ENCODE measurements at places on chromosomes 3 and 15.

DNA sequence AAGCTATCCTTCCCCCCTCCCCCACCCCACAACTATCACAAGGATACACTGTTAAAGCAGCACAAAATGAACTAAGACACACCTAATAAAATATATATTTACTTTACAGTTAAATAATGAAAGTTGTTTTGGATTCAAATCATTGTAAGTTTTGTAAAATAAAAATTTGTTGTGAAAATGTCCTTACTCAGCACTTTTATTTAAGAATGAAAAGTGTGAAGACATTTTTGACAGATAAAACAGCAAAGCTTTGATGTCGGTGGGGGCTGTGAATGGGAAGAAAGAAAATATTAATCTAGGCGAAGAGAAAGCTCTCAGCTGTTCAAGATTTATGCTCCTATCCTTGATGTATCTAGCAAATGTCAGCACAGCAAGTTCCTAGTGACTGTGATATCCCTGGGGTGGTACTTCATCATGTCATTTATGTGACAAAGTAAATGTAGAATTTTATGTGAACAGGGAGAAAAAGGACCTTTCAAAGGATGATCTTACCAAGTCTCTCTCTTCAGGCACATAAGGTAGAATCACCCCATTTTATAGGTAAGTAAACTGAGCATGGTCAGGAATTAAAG is 216.4 kb downstream of the ROBO1 start:
- no peak for DNase-seq

DNA sequence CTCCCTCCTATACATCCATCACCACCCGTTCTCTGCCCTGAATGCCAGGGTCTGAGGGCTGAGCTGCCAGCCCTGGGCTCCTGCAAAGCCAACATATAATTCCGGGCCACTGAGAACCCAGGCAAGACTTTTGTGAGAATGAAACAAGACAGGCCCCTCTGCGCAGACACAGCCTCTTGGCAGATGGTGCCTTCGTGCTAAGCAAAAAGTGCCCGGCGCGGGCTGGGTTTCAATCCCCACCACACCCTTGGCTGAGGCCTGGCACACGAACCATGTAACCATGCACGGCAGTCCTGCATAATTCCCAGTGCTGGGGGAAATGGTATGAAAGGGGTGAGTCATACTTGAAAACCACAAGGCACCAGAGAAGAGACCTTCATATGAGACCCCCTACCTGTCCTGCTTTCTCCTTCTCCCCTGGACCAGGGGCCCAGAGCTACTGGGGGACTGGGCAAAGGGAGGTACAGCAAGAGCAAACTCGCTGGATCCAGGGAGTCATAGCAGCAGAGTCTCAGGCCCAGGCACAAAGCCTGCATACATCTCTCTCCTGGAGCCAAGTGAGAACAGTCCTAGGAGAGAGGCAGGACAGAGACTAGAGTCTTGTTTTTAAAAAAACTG is 26.1 kb upstream of the LOXL1 start:
- no peak for DNase-seq

- DNase-seq = no peak
These were observed 342.6 kb downstream of the NSUN3 start for GRCh38 chr3:94405258-94406035.

- no peak for DNase-seq
These were observed 51.0 kb downstream of the ARNT2 start for GRCh38 chr15:80455051-80455648.

DNA sequence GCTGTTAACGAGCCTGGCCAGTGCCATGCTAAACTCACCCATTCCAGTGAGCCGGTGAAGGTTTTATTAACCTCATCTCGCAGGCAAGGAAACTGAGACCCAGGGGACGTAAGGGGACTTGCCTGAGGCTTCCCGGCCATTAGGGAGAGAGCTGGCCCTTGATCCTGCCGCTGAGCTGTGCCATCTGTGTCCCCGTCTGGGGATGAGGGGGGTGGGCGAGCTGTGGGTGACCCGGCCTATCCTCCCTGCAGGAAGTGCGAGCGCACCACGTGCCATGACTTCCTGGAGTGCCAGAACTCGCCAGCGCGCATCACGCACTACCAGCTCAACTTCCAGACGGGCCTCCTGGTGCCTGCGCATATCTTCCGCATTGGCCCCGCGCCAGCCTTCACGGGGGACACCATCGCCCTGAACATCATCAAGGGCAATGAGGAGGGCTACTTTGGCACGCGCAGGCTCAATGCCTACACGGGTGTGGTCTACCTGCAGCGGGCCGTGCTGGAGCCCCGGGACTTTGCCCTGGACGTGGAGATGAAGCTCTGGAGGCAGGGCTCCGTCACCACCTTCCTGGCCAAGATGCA is 88.5 kb downstream of the FBLN2 start:
- no peak for DNase-seq

DNA sequence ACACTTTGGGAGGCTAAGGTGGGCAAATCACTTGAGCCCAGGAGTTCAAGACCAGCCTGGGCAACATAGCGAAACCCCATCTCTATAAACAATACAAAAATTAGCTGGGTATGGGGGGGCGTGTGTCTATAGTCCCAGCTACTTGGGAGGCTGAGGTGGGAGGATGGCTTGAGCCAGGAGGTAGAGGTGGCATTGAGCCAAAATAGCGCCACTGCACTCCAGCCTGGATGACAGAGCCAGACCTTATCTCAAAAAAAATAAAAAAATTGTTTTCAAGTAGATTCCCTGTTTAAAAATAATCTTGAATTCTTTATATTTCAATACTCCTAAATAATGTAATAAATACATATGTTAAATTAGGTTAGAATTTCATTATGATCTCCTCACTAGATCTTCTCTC is 9.8 kb downstream of the HMCES start:
- no peak for DNase-seq

- no peak for DNase-seq
These were observed 91.2 kb downstream of the MB21D2 start for GRCh38 chr3:192826214-192827006.

- DNase-seq = no peak
These were observed 61.0 kb downstream of the ZBBX start for GRCh38 chr3:167318996-167319615.

DNA sequence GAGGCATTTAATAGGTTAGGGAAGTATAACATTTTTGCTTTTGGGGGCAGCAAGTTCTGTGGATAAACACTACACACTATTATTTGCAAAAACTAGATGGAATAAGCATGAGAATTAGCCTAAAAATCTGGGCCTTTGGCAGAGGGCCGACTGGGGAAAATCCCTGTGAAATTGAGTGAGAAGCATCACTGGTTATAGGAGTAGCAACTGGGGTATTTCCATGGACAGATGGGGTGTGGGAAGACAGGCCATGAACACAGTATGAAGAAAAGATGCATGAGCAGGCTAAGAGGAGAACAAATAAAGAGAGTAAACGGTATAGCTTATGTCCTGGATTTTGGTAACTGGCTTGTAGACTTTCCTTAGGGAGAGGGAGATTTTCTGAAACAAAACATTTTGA is 32.9 kb upstream of the CSPG5 start:
- no peak for DNase-seq

DNA sequence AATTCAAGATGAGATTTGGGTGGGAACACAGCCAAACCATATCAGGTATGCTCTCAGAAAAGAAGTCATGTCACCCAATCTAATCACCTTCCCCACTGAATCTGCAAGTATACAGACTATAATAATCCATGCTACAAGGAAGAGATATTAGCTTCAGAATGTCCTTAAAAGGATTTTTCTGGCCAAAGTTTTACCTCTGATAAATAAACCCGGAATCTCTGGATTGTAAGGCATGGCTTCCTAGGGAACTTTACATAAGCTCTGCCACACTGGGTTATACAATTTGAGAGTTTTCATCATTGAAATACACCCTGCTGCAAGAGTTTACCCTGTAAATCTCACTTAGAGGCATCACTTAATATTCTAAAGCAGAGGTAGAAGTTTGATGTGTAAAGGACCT is 330.5 kb upstream of the KCNMB2 start:
- no peak for DNase-seq

DNA sequence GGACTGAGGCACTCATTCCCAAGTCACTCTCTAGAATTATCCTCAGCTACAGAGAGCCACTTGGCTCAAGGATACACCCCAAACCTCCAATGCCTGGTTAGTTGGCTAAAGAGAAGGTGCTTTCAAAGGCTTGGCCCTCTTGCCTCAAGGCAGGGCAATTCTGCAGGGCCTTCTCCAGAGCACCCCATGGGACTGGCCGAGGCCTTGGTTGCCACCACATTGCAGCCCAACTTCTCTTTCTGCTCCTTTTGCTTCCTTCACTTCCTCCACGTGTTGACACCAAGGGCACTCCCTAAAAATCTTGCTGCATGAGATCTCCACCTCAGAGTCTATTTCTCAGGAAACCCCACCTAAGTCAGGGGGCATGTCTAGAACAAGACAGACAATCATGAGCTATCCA is 36.7 kb downstream of the MEGF11 start:
- DNase-seq = no peak

DNA sequence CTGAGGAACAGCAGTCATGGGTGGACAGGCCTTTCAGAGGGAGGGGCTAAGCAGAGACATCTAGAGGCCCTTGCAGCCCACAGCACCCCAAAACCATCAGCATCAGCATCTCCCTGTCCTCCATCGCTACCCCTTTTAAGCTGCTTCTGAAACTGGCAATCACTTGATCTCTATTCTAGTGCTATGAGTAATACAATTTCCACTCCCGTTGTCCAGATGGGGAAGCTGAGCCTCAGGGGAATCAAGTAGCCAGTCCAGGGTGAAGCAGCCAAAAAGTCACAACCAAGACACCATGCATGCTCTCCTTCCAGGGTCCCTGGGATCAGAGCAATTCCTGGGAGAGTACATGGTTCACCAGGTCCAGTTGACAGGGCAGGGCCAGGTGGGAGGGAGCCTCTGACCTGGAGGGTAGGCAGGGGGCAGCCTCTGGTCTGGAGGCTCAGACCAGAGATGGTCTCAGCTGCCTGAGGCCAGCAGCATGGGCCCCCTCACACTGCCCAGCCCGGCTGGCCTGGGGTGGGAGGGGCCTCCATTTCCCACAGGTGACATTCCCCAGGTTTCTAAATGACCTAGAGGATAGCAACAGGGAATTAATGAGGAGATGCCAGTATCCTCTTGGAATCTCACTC is 30.0 kb downstream of the KLHL25 start:
- DNase-seq = no peak

DNA sequence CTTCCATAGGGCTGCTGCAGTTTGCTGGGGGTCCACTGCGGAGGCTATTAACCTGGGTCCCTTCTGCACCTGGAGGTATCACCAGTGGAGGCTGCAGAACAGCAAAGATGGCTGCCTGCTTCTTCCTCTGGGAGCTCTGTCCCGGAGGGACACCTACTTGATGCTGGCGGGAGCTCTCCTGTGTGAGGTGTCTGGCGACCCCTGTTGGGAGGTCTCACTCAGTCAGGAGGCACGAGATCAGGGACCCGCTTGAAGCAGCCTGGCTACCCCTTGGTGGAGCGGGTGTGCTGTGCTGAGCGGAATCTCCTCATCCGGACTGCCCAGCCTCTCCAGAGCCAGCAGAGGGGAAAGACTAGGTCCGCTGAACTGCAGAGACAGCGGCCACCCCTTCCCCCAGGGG is 56.0 kb upstream of the CTXND1 start:
- no peak for DNase-seq

- no peak for DNase-seq
These were observed 152.1 kb downstream of the GABRB3 start for GRCh38 chr15:26620528-26621458.

- DNase-seq = no peak
These were observed 107.2 kb downstream of the NSMCE3 start for GRCh38 chr15:29162411-29162810.

DNA sequence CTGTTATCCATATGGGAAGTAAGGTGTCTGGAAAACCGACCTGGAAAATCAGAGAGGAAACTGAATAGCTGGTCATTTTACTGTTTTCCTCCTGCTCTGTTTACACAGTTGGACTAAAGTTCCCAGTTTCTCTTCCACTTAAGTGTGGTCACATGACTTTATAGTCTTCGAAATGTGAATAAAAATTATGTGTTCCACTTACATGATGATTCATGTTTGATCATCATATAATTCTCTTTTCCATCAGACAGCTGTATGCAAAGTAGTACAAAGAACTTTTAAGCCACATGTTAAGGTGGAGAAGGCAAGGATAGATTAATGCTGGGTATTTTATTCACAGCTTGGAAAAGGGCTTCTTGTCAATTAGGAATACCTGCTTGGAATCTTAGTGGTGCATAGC is 525.5 kb upstream of the BCHE start:
- DNase-seq = no peak

DNA sequence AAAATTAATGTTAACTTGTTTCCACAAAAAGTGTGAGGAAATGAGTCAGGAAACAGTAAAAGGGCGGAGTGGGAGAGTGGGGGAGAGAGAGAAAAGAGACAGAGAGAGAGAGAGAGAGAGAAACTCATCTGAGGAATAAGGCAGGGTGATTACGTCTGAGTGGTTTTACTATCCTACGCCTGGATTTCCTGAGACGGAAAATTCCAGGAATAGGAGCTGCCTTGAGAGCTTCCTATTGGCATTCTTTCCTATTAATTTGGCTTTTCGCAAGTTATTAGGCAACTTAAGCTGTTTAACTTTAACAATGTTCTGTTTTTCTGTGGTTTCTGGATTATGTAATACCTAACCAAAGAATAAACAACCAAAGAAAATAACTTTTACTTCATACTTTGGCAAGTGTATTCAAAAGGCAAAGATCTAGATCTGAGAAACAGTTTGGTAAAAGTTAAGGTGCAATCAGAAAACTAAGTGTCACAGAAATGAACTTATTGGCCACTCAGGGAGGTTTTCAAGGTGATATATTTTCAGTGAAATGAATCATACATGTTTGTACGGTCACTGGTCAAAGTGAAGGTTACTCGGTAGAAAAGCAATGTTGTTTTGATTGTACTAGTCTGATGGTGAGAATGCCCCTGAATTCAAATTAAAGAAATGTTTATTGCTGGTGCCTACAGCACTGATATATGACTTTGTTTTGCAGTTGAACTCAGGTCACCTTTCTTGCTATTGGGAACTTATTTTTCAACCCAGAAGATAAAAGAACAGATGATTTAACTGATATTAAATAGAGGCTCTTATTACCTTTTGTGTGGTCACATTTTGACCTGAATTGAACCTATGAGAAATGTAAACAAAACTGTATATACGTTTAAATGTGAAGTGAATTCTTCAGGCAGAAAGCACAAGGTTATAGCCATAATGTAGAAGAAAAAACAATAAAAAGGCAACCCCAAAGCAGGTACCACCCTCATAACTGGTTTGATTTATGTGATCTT is 39.9 kb upstream of the TNFSF10 start:
- DNase-seq = no peak

DNA sequence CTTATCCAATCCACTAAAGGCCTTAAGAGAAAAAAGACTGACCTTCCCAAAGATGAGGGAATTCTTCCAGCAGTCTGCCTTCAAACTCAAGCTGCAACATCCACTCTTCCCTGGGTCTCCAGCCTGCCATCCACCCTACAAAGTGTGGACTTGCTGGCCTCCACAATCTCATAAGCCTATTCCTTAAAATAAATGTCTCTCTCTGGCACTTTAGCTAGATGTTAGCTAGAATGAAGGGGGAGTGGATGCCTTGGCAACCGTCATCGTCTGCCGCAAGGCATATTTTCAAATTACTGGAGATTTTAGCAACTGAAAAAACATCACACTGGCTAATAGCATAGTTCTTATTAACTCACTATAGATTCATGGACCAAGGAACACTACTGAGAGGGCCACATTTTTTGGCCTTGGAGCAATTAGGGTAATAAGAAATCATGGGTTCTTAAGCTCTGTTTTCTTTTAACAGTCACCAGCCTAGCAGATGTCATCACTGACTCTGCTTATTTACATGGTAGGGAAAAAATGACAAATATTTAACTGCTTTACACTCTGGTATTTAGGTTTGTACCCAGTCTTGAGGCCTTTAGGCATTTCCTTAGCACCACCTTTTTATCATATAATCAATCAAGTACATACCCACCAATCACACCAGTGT is 245.3 kb downstream of the MYRIP start:
- DNase-seq = no peak

All from effector CD8-positive, alpha-beta T cell (primary cell).